ENCODE measurements at places on chromosomes 7 and 10. TPM values are rescaled to one million over a fixed set of nuclear protein-coding genes. Genes with fewer than 3 reads are reported as not detected.

DNA sequence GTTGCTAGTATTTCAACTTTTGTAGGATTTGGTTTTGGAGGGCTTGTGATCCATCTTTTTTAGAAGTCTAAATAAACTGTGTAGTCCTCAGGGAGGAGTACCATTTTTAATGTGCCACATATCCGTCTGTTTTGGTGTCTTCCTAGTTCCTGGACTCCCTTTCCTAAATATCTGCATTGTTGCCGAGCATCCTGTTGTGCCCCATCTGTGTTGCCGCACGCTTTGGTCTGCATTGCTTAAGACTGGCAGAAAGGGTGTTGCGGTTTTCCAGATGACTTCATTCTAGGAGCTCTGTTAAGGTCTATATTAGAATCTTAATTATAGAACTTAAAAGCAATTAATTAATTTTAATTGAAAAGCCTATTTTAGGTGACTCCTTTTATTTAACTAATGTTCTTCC, 49.4 kb downstream of the RBM33 start:
- DNase-seq = no peak

- DNase-seq = no peak
These were observed 126.4 kb upstream of the RSU1 start for GRCh38 chr10:16943295-16944285.

- DNase-seq = peak; percentile 65
These were observed 196.0 kb downstream of the RNLS start for GRCh38 chr10:88386821-88387773.

GRCh38 chr10:17756557-17757217, 4.7 kb downstream of the TMEM236 start:
- peak; percentile 62 for DNase-seq

DNA sequence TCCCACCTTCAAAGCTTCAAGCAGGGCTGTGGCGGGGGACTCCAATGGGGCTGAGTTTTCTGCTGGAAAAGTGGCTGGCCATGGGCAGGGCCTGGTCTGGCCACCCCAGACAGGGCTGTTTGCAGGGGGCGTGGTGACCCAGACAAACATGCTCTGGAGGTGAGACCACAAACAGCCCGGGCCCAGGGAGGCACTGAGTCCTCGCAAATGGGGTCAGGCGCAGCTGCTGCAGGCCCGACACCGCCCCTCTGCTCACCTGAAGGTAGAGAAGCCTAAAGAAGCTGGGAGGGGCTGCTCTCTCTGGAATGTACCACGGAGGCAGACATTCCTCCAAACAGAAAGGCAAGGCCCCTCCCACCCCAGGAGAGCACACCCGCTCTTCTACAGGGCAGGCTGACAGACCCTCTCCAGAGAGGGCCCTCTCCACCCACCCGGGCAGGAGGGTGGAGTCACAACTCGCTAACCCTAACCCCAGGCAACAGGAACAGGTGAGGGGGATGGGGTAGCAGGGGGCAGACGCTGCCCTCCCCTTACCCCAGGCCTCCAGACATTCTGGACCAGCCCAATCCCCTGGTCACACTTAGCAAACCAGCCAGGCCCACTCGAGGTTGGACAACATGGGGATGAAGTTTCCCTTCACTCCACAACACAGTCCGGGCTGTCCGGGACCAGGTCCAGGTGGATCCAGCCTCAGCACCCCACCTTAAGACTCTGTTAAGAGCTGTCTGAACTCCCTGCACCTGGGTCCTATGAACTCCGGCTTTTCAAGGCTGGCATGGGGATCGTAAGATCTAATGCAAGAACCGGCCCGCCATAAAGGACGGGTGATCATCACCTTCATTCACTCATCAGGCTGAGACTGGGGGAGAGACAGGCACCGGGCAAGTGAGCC, 32.3 kb downstream of the OAT start:
- no peak for DNase-seq

DNA sequence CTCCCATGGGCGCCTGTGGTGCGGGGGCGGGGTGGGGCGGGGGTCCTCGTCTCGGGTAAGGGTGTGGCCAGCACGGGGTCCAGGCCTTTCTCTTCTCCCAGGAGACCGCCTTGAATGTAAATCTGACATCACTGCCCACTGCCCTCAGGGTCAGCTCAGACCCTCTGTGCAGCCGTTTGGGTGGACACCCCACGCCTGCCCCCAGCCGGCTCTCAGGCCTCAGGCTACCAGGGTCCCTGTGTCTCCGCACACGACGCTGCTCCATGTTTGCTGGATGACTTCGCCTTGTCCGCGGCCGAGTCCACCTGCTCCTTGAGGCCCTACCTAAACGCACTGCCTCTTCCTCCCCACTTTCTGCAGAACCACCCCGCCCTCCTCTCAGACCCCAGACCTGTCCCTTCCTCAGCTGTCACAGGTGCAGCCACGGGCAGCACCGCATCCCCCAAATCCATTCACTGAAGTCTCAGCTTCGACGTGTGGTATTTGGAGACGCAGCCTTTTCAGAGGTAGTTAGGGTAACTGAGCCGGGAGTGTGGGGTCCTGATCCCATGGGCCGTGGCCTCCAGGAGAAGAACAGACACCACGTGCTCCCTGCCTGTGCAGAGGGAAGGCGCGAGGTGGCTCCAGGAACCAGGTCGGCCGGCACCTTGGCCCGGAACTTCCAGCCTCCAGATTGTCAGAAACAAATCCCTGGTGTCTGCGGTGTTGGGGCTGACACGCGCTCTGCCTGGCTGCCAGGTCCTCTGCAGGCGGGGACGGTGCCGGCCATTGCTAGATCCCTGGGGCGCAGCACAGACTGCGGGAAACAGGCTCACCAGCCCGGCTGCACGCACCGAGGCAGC, 97.4 kb upstream of the DIP2C start:
- peak; percentile 52 for DNase-seq

GRCh38 chr7:33258491-33258951, 129.2 kb downstream of the BBS9 start:
- no peak for DNase-seq

DNA sequence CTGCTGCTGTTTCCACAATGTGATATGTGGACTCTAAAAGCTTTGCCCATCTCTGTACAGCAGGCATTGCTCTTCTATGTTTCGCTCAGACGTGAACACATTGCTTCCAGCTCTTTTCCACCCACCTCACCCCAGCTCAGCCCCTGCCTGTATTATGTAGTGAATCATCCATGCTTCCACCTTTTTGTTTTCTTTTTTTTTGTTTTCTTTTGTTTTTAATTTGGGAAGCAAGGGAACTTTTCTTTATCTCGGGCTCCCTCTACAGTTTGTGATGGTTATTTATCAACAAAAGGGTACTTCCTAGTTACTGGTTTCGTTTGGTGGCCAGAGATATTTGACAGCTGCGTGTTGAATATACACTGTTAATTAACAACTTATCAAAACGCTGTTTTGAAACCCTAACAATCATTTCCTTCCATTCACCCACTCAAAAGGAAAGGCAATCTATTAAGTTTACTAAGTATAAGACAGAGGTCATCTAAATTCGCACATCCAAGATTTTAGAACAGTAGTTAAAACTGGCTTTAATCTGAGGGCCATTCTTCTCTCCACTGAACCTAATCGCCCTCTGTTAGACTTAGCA, 127.9 kb upstream of the STK17A start:
- DNase-seq = no peak

- DNase-seq = peak; percentile 58
These were observed 110.8 kb upstream of the PPP2R2D start for GRCh38 chr10:131790021-131790420.

- no peak for DNase-seq
These were observed 761.9 kb downstream of the TYW1 start for GRCh38 chr7:67758551-67758950.

DNA sequence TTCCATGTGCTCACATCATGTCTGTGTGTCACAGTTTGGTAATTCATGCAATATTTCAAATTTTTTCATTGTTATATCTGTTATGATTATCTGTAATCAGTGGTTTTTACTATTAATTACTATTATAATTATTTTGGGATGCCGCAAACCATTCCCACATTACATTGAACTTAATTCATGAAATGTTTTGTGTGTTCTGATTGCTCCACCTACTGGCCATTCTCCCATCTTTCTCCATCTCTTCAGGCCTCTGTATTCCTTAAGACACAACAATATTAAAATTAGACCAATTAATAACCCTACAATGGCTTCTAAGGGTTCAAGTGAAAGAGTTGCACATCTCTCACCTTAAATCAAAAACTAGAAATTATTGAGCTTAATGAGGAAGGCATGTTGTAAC, 398.5 kb downstream of the PCDH15 start:
- no peak for DNase-seq

- DNase-seq = peak; percentile 85
These were observed 47.1 kb upstream of the UCN3 start for GRCh38 chr10:5317547-5318107.

- DNase-seq = no peak
These were observed 9.6 kb downstream of the PKD1L1 start for GRCh38 chr7:47938574-47939165.

GRCh38 chr10:132248455-132249225, 59.1 kb downstream of the STK32C start:
- peak; percentile 78 for DNase-seq

DNA sequence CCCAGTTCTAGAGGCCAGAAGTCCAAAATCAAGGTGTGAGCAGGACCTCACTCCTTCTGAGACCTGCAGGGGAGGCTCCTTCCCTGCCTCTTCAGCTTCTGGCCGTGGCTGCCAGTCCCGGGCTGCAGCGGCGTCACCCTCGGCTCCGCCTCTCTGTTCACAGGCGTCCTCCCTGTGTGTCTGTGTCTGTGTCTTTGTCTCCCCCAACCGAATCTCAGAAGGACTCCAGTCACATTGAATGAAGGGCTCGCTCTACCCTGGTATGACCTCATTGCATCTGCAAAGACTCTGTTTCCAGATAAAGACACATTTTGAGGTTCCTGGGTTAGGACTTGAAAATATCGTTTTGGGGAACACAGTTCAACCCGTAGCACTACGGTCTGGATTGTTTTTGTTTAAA, 33.1 kb upstream of the GALNT11 start:
- DNase-seq = peak; percentile 76

DNA sequence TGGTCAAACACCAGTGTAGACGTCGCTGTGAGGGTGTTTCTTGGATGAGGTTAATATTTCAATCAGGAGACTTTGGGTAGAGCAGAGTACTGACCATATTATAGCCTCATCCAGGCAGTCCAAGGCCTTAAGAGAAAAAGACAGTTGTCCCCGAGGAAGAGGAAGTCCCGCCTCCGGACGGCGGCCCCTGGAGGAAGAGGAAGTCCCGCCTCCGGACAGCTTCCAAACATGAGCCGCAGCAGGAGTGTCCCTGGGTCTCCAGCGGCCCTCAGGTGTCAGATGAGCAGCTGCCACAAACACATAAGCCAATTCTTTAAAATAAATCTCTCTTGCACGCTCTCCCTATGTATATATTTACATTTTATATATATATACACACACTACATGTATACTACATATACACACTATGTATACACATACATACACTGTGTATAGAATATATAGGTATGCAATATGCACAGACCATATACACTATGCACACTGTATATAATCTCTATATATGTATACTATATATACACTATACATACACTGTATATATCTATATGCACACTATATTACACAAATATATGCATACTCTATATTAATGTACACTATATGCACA, 37.5 kb downstream of the PWWP2B start:
- peak; percentile 87 for DNase-seq

- DNase-seq = peak; percentile 77
These were observed 148.9 kb downstream of the ARID5B start for GRCh38 chr10:62050346-62050892.

NPFFR1 gene
- not detected for total RNA-seq

RBAK gene
- total RNA-seq = 13.6 TPM

CARD11 gene
- 96.2 TPM for total RNA-seq

TWIST1 gene
- 7.5 TPM for total RNA-seq

PPP1R17 gene
- total RNA-seq = not detected

RALA gene
- total RNA-seq = 35.5 TPM

LRMDA gene
- total RNA-seq = not detected

MSS51 gene
- total RNA-seq = 2.5 TPM

GPC2 gene
- total RNA-seq = 7.9 TPM

ATOH7 gene
- not detected for total RNA-seq

PLA2G12B gene
- total RNA-seq = not detected

PRF1 gene
- total RNA-seq = 76.5 TPM

CYP3A7 gene
- total RNA-seq = not detected

SLC13A1 gene
- total RNA-seq = not detected

GATA3 gene
- total RNA-seq = 79.7 TPM

ASIC3 gene
- total RNA-seq = 4.0 TPM

PDE6C gene
- total RNA-seq = not detected

HK1 gene
- total RNA-seq = 185 TPM

All from activated CD4-positive, alpha-beta T cell treated with anti-CD3 and anti-CD28 coated beads, Interleukin-2, amount 10 ng/mL, durations not matched to agents 24 days and 14 days (primary cell).